Neural crest cell (in vitro differentiated cells): ENCODE measurements at places on chromosomes 1 and 21.

GRCh38 chr1:8669606-8670335 is 147.7 kb downstream of the RERE start:
- no peak for DNase-seq

- no peak for DNase-seq
Observed at GRCh38 chr1:186626356-186626932, 53.8 kb downstream of the PTGS2 start.

DNA sequence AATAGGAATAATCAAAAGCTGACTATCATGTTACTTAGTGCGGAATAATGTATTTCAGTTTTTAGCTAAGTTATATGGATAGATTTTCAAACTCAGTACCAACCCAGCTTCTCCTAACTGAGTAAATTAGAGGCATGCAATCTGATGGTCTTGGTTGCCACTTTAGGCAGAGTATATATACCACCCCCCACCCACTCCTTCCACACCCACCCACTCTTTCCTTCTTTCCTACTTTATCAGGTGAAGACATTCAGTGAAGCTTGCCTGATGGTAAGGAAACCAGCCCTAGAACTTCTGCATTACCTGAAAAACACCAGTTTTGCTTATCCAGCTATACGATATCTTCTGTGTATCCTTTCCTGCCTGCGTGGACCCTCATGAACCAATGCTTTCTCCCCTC is 36.3 kb downstream of the DAP3 start:
- no peak for DNase-seq

DNA sequence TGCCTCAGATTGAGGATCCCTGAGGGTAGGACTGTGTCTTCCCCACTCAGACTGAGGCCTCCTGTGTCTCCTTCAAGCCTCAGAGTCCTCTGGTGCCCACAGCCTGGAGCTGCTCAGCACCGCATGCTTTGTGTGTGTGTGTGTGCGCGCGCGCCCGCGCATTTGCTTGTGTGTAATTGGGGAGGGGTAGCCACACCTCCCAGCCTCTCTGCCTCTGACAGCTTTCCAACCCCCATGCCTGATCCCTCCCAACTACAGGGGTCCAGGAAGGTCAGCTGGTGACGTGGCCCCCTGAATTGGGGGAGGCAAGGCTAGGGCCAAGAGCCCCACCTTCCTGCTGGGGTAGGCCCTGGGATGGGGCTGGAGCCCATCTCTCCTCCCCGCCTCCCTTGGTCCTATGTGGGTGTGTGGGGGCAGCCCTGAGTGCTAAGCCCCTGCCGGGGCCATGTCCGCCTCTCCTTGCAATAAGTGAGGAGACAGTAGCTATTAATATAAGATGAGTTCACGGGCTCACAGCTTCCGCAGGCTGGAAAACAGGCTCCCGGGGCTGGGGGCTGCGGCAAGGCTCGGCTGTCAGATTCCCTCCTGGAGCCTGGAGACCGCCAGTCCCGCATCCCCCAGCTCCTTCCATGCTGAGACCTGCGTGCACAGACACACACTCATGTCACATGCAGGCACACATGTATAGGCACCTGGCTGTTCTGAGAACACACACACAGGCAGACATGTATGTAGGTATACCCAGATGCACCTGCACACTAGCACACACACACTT is 7.0 kb downstream of the GPR3 start:
- DNase-seq: no peak

- DNase-seq: no peak
Observed at GRCh38 chr21:32334980-32335531, 36.4 kb downstream of the MRAP start.

DNA sequence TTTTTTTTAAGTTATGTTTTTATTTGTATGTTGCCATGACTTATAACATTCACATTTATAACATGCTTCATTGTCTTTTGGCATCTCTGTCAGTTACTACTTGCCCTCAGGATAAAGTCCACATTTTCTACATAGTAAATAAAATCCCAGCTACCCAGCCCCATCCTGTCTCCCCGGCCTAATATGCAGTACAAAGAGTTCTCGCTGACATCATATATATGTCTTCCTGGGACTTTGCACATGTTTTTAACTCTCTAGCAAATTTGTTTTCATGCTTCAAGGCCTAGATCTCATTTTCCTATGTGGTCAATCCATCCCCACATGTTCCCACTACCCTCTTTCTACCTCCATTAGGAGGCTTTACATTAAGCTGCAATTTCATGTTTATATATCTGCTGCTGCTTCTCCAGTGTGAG is 33.0 kb upstream of the IVNS1ABP start:
- no peak for DNase-seq

GRCh38 chr1:218339267-218339831 is 5.8 kb upstream of the TGFB2 start:
- no peak for DNase-seq

DNA sequence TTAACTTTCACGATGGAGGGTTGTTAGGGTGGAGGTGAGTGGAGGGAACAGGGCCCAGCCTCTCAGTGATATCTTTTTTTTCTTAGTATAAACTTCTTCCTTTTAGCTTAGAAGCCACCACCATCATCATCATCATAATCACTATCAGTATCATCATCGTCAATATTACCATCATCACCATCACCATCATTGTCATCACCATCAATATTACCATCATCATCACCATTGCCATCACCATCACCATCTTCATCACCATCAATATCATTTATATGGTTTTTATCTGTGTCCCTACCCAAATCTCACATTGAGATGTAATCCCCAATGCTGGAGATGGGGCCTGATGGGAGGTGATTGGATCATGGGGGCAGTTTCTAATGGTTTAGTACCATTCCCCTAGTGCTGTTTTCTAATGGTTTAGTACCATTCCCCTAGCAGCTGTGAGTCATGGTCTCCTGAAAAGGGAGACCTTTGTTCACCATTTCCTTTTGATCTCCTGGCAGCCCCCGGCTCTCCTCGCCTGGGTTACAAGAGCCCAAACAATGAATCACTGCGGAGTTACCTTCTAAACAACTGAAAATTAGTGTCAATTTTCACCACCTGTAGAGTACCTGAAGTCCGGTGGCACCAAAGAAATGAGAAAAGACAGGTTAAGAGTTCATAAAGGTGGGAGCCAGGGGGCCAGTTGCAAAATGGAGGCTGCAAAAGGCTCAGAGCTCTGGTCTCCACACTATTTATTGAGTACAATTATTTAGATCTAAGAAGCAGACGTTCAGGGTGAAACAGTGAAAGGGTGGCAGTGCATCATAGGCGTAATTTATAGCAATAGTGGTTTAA is 3.1 kb upstream of the PLA2G2E start:
- DNase-seq: no peak

DNA sequence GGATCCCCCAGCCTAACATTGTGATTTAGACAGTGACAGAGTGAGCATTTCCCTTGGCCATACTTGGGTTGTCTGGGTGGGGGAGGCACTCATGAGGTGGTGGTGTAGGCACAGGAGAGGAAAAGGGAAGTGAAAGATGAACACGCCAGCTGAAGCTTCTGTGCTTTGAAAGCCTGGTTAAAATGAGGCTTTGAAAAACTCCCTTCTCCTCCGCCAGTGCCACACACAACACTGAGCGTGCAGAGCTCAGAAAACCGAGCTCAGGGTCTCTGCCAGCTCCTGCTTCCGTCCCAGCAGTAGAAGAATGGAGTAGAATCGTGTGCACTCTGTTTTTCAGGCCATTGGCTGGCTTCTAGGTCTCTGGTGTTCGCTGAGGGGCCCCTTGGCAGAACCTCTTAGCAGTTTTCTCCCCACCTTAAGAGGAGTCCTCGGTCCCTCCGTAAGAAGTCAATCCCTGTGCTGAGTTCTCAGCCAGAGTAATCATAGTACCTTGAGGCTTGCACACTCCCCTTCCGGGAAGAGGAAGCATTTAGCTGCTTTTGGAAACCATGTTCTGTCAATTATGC is 12.9 kb downstream of the PLEKHM2 start:
- no peak for DNase-seq

DNA sequence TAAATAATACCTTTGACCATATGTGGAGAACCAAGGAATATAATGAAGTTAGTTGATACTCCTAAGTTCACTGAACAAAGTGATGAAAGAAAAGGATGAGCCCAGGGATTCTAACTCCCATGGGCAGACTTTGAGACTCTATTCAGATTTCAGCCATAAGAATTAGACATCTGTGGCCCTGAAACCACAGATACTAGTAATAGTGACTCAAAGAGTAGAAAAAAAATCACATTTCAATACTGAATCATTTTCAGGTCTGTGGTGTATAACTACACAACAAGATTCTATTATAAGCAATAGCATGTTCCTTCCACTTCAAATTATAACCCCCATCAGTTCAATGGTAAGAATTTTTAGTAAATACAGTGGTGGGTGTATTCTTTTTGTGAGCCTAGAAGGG is 16.4 kb upstream of the F13B start:
- no peak for DNase-seq

GRCh38 chr1:247347477-247348222 is 16.0 kb upstream of the ZNF496 start:
- no peak for DNase-seq
